ENCODE measurements at places on chromosomes 6 and 20. TPM values are rescaled to one million over a fixed set of nuclear protein-coding genes. Genes with fewer than 3 reads are reported as not detected.

RIPOR3 gene
- total RNA-seq: not detected

DEFB124 gene
- not detected for total RNA-seq

WFDC5 gene
- not detected for total RNA-seq

PPP1R3G gene
- not detected for total RNA-seq

SMLR1 gene
- total RNA-seq: not detected

GRCh38 chr20:50052550-50053361 is 60.2 kb downstream of the UBE2V1 start:
- H3K27me3 ChIP-seq: no peaks in the 10 kb centered on the region
- H3K4me1 ChIP-seq: peaks cover 12% of the 10 kb centered on the region

GRCh38 chr6:117165911-117166499 is 99.4 kb upstream of the VGLL2 start:
- H3K36me3 ChIP-seq: no peaks in the 10 kb centered on the region
- no peak for DNase-seq
- H3K27ac ChIP-seq: no peak overlapping the region
- H3K4me1 ChIP-seq: no peaks in the 10 kb centered on the region
- H3K27me3 ChIP-seq: no peaks in the 10 kb centered on the region

DNA sequence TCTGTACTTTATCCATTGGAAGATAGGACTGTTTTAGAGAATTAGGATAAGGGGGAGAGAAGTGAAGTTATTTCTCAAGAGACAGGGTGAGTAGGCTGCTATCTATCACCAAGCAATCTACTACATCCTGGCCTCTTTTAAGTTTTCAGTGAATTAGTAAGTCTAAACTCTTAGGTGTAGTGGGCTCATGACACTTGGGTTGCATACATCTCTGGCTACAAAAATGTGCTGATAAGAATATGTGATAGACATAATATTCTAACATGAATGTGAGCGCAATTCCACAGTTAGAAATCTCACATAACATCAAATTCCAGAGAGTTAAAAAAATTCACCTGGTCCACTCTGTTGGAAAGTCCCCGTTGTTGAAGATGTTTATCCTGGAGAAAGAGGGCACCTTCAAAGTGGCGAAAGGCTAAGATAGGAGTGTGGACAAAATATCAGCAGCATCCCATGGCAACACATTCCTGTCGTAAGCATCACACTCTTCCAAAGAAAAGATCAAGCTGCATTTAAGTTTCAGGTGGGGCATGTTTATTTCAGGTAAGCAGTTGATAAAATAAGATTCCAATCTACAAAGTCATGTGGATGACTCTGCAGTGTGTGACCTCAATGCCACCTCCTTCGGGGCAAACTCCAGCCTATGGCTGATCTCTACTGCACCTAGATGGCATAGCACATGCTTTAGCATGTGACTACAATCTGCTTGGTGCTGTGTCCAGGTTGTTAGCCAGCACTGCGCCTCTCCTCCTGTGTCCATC is 111.7 kb upstream of the NEDD9 start:
- H3K4me3 ChIP-seq: peak overlapping the region; percentile 9
- H3K4me1 ChIP-seq: peaks cover 69% of the 10 kb centered on the region

DNA sequence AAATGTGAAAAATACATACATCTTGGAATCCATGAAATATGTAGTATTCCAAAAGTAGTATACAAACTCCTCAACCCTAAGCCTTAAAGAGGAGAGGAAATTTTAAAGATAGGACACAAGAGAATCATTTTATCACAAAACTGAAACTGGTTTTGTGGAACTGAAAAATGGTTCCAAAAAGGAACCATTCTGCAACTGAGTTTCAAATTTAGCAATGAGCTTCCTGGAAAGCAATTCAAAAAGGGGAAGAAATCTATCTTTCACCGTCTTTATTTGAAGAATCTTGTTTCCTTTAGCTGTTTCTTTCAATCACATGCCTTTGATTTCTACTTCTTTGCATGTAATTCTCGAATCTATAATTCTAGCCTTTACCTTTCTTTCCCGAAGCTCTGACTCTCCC is 32.2 kb upstream of the LAMP5 start:
- H3K27ac ChIP-seq: no peak overlapping the region
- no peaks in the 10 kb centered on the region for H3K4me1 ChIP-seq
- H3K36me3 ChIP-seq: no peaks in the 10 kb centered on the region
- H3K27me3 ChIP-seq: no peaks in the 10 kb centered on the region
- no peak for DNase-seq

DNA sequence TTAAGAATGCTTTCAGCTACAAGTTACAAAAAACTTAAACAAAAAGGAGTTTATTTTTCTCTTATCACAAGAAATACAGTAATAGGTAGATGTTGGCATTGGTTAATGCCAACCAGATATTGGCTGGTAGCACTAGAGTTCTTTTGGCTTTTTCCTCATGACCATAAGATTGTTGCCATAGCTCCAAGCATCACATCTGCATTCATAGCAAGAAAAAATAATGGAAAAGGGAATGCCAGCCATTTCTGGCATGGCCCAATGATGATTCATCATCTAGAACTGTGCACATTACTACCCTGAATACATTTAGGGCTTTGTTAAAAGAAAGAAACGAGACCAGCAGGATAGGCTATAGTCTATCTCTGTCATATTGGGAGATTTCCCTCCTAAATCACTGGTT is 20.8 kb upstream of the SIRT5 start:
- no peak for DNase-seq
- H3K27ac ChIP-seq: no peak overlapping the region
- H3K4me3 ChIP-seq: no peak overlapping the region
- no peaks in the 10 kb centered on the region for H3K36me3 ChIP-seq

Measured in natural killer cell treated with Interleukin-12 subunit alpha and Interleukin-12 subunit beta and Interleukin-15 and Interleukin-18, amount 100 ng/mL, for 72 hours (primary cell).